ENCODE measurements at places on chromosomes 2 and 18. TPM values are rescaled to one million over a fixed set of nuclear protein-coding genes. Genes with fewer than 3 reads are reported as not detected.

- DNase-seq: no peak
These were observed 643.1 kb downstream of the SLC4A3 start for GRCh38 chr2:220270481-220271070.

- DNase-seq: no peak
These were observed 226.1 kb upstream of the CCDC68 start for GRCh38 chr18:55185391-55185790.

ARHGAP28 gene
- not detected for total RNA-seq

AQP12B gene
- not detected for total RNA-seq
